ENCODE measurements at places on chromosomes 1 and 21. TPM values are rescaled to one million over a fixed set of nuclear protein-coding genes. Genes with fewer than 3 reads are reported as not detected.

DNA sequence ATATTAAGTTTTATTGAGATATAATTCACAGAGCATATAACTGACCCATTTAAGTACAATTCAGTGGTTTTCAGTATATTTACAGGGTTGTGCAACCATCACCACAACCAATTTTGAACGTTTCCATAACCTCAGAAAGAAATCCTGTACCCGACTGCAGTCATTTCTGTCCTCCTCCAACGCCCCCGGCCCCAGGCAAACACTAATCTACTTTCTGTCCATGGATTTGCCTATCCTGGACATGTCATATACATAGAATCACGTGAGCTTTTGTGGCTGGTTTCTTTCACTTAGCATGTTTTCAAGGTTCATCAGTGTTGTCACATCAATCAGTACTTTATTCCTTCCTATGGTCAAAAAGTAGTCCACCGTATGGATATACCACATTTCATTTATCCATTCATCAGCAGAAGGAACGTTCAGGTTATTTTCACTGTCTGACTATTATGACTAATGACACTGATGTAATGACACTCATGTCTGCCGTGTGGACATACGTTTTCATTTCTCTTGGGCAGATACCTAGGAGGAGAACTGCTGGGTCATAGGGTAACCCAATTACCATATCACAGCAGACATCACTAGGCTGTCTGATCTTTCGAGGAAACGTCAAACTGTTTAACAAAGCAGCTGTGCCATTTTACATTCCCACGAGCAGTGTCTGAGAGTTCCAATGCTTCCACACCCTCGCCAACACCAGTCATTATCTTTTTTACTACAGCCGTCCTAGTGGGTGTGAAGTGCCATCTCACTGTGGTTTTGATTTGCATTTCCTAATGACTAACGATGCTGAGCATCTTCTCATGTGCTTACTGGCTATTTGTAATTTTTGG lies 30.8 kb downstream of the MRPL37 start:
- no peak for DNase-seq
- no peaks in the 10 kb centered on the region for H3K4me1 ChIP-seq
- H3K4me3 ChIP-seq, result no peak overlapping the region
- H3K36me3 ChIP-seq, result no peaks in the 10 kb centered on the region
- H3K27me3 ChIP-seq, result no peaks in the 10 kb centered on the region

- no peaks in the 10 kb centered on the region for H3K36me3 ChIP-seq
- no peak overlapping the region for H3K4me3 ChIP-seq
These were observed 36.4 kb downstream of the DENND1B start for GRCh38 chr1:197738927-197739326.

KCNE2 gene
- not detected for total RNA-seq

MCOLN2 gene
- total RNA-seq, result 0.70 TPM

TSPAN2 gene
- total RNA-seq, result 2.7 TPM
